Stimulated activated CD8-positive, alpha-beta memory T cell treated with anti-CD3 and anti-CD28 coated beads, Interleukin-7, amount 100 ng/mL, for 1 hour (primary cell): ENCODE measurements at places on chromosomes 5 and 9.

GRCh38 chr9:136100700-136101614 lies 5.9 kb upstream of the NACC2 start:
- DNase-seq = no peak

DNA sequence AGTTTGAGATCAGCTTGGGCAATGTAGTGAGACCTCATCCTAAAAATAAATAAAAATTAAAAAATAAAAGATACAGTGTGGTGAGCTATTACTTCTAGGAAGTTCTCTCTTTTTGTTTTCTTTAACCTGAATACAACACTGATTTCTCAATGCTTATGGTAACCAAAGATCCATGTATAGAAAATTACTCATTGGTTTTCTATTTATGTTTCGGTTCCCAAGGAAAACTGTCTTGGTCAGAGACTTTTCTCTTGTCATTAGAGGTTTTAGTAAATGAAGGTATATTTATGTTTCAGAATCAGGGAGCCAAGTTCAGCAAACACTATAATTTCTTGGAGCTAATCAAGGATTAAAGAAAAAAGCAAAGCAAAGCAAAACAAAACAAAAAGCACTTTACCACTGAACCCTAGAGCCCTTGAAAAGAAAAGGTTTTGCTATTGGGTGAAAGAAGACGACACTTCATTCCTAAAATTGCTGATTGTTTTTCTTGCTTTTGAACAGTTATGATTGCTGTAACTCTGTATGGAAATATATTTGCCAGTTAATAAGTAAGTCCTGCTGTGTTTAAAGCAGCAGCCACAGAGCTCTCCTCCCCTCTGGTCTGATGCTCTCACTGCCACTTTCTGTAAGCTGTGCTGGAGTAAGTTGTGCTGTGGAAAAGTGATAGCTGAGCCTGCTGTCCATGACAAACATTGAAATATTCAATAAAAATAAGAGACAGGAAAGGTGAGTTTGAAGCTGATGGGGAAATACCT lies 298.2 kb downstream of the CD180 start:
- DNase-seq = no peak

- DNase-seq = no peak
Observed at GRCh38 chr9:32431940-32432555, 47.6 kb downstream of the ACO1 start.

GRCh38 chr5:4584982-4585381 lies 555.1 kb upstream of the ADAMTS16 start:
- no peak for DNase-seq
